Activated naive CD4-positive, alpha-beta T cell treated with anti-CD3 and anti-CD28 coated beads, Interleukin-2, amount 10 ng/mL, durations not matched to agents 7 days and 5 days (primary cell): ENCODE measurements at places on chromosomes 3 and 15.

DNA sequence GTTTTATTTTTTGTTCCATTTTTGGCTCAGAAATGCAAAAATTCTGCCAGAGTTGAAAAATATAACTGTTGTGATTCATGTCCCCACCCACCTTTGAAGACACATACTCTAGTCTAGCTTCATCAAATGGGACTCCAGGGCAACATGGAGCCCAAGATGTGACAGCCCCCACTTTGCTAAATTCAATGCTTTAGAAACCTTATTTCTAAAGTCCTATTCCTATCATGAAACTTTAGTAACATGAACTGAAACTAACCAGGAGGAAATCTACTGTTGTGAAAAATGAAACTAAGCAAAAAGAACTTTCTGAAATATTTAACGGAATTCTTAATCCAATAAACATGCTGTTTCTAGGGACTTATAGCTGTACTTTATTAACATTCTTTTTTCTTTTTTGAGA lies 20.3 kb downstream of the UBP1 start:
- DNase-seq: no peak

DNA sequence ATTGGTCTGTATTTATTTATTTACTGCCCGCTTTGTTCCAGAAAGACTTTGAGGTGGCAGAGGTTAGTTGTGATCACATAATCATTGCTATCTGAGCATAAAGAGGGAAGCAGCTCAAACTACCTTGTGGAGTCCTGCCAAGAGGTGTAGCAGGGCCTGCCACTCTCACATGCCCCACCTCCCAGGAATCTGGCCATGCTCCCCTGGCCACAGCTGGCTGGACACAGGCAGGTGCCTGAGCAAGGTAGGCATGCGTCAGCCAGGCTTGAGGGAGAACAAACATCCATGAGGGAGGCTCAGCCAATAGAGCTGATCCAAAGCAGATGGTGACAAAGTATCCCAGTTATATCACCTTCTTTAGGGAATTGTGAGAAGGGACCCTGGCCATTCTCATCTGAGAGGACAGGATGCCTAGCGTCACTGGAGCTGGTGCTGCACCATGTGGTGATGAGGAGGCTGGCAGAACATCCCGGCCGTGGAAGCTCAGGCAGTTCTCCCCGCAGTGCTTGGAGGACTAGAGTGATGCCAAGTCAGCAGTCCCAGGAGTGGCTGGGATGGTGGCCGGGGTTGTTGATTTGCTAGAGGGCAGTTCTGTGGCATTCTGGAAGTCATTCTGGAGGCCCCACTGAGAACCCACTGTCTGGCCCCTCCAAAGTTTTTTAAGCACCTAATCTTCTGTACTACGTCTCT lies 6.8 kb upstream of the POLG start:
- no peak for DNase-seq

GRCh38 chr15:70074380-70074779 lies 23.3 kb downstream of the TLE3 start:
- DNase-seq: no peak

DNA sequence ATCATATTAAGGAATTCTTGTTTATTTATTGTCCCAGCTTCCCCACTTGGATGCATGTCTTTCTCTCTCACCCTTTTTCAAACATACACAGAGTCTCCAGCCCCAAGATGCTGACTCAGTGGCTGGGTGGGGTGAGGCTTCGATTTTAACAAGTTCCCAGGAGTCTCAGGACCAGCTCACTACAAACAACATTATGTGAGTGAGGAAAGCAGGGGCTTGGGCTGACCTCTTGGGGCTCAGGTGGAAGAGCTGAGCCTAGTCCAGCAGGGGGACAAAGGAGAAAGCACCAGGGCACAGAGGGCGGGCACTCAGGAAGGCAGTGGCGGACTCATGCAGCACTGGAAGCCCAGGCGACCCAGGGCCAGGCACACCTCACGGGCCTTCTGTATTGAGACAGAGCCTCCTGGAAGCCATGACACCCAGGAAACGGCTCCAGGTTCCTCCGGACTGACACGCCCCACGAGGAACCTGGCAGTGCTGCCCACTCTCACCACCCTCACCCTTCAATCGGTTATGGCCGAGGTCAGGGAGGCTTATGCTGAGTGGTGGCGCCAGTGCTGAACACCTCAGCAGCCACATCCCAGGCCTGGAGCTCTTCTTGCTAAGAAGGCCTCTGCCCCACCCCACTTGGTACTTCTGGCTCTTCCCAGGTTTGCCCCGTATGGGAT lies 97.4 kb downstream of the LRIG1 start:
- no peak for DNase-seq
